ENCODE measurements at places on chromosomes 2 and 18. TPM values are rescaled to one million over a fixed set of nuclear protein-coding genes. Genes with fewer than 3 reads are reported as not detected.

DNA sequence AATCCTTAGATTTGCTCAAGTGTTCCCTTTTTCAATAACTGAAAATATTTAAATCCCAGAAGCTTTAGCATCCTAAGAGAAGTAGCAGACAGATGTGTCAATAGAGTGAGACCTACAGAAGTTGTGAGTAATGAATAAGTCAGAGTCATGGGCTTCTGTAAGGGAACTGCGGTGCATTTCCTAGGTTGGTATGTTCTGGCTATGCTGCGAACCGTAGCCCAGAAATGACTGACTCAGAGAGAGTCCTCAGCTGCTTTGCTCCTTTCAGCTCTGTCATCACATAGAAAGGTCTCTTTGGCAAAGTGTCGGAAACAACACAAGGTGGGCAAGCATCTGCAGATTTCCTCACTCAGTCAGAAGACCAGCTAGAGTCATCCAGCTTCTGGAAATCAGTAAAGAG, 297.1 kb downstream of the ARHGAP15 start:
- no peak for DNase-seq

DNA sequence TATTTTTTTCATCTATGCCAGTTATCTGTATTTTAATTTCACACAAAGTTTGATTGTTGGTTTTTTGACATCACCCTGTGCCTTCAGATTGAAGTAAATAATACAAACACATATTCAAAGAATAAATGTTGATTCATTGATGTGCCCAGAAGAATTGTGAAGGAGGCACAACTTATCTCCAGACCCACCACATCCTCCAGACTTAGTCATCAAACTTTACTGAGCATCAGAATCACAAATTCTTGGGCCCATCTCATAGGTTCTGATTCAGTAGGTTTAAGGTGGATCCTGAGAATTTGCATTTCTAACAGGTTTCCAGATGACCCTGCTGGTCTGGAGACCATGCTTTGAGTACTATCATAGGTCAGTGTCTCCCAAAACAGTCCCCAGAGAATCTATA, 82.8 kb upstream of the PIK3C3 start:
- DNase-seq = no peak

DNA sequence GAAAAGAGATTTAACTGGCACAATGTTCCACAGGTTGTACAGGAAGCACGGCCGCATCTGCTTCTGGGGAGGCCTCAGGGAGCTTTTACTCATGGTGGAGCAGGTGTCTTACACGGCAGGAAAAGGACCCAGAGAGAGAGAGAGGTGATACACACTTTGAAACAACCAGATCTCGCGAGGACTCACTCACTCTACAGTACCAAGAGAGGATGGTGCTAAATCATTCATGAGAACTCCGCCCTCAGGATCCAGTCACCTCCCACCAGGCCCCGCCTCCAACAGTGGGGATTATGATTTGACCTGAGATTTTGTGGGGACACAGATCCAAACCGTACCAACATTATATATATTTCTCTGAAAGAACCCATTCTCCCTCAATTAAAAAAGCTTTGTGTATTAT, 79.7 kb upstream of the DOCK10 start:
- DNase-seq = no peak

DNA sequence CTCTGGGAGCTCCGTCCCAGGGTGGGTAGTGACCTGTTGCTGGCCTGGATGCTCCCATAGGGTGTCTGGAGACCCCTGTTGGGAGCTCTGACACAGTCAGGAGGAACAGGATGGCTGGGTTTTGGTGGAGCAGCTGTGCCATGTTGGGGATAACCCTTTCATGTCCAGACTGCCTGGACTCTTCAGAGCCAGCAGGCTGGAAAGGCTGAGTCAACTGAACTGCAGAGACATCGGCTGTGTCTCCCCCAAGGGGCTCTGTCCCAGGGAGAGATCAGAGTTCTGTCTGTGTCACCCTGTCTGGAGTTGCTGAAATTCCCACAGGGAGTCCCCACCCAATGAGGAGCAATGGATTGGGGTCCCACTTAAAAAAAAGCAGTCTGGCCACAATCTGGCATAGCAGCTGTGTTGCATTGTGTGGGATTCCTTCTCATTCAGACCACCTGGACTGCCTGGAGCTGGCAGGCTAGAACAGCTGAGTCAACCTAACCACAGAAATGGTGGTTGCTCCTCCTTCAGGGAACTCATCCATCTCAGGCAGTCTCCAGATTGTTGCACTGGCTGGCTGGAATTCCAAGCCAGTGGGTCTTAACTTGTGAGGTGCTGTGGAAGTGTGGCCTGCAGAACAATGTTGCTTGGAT, 37.2 kb downstream of the AGPS start:
- DNase-seq = no peak

- DNase-seq = peak; percentile 82
These were observed 918 bp upstream of the NETO1 start for GRCh38 chr18:72868585-72869225.

DNA sequence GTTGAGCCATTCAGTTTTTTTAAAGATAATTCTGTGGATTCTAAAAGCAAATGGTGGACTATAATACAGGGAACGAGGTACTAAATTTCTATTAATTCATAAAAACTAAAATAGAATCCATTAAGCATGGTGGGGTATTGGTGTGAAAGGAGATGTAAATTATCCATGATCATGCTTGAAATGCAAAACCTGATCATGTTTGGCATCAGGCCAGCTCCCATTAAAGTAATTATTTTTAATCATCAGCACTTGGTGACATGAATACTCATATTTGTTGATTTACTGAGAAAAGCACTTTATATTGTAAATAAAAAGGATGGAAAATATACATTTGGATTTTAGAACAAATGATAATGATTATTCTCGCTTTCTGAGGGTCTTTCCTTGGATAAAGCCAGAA, 232.3 kb upstream of the MEIS1 start:
- DNase-seq = no peak

GRCh38 chr2:220419647-220420046, 792.2 kb downstream of the SLC4A3 start:
- no peak for DNase-seq

DNA sequence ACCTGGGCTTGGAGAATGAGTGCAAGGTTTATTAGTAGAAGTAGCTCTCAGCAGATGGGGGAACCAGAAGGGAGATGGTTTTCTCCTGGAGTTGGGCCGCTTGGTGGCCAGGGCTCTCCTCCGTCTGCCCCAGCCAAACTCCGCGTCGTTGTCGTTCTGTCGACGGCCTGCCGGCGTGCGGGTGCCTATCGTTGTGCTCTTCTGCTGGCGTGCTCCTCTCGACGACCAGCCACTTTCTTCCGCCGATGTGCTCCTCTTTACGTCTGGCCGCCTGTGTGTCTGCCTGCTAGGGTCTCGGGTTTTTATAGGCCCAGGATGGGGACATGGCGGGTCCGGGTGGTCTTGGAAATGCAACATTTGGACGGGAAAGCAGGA, 119.1 kb downstream of the BMPR2 start:
- no peak for DNase-seq

DNA sequence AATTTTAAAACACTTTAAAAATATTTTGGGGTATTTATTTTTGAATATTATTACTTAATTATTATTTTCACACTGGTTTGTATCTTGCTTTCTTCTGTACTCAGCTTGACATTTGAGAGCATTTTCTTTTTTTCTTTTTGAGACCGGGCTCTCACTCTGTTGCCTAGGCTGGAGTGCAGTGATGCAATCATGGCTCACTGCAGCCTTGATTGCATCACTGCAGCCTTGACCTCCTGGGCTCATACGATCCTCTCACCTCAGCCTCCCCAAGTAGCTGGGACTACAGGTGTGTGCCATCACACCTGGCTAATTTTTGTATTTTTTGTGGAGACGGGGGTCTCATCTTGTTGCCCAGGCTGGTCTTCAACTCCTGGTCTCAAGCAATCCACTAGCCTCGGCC, 79.9 kb upstream of the DLX2 start:
- no peak for DNase-seq

DNA sequence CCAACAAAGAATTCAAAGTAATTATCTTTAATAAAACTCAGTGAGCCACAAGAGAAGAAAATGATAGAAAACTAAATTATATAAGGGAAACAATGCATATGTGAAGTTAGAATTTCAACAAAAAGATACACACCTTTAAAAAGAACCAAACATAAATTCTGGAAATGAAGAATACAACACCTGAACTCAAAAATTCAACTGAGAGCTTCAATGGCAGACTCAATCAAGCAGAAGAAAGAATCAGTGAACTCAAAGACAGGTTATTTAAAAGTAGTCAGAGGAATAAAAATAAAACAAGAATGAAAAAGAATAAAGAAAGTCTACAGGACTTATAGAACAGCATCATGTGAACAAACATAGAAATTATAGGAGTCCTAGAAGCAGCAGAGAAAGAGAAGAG, 73.4 kb downstream of the L3MBTL4 start:
- DNase-seq = no peak

DNA sequence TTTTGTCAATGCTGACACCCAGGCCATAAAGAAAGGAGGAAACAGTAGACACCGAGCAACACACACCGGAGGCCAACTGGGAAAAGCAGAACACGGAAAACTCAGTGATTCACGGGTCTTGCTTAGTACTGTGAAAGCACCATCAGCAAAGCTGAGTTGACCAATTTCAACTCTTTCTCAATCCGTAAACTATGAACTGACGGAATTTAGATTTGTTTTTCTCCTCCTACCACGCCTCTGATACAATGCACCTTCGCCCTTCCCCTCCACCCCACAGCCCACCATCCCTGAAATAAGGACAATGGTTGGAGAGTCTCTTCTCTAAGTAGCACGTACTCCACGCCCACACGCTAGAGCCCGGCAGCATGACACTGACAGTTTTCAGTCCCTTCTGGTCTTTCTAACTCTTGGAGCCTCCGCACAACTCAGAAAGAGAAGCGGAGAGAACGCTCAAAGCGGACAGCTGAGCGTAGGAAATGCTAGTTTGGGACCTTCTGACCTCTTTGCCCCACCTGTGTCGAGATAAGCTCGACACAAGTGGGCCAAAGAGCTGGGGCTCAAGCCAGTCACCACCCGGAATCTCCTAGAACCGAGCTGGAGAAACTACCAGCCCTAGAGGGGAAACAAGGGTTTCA, 669 bp downstream of the LNPK start:
- peak; percentile 62 for DNase-seq

- DNase-seq = no peak
These were observed 200.9 kb upstream of the MEIS1 start for GRCh38 chr2:66233981-66234380.

GRCh38 chr2:151087377-151087776, 174.3 kb downstream of the RBM43 start:
- no peak for DNase-seq

GRCh38 chr18:55779691-55780585, 191.9 kb upstream of the TCF4 start:
- DNase-seq = peak; percentile 23

GRCh38 chr2:230216489-230216888, 3.3 kb downstream of the SP110 start:
- DNase-seq = no peak

GRCh38 chr18:79639072-79639829, 40.4 kb upstream of the CTDP1 start:
- no peak for DNase-seq

- DNase-seq = no peak
These were observed 67.0 kb upstream of the ITGB6 start for GRCh38 chr2:160267022-160267421.

DNA sequence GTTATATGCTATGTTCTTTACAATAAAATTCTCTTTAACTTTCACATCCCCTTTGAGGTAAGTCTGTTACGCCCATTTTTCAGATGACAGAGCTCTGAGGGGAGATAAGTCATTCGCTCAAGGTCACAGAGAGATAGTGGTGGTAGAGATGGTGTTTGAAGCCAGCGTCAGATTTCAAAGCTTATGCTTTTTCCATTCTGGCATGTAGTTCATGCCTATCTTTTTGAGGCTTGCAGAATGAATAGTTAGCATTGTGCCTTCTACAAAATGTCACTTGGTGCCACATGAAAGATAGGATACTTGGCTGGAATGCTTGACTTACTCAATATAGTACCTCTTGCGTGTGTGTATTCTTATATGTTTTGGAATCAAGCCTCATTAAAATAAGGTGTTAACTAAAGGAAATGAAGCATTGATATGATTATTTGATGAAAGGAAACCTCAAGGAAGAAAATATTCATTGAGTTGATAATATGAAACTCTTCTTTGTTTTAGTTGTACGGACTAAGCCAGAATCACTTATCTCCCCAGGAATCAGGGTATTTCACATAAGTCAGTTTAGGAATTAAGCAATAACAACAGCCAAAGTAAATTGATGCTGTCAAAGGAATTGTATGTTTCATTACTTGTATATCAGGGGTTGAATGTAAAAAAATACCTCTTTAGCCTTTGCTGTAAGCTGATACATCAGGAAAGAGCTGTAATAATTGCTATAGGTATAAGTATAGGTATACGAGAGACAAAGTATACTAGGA, 15.5 kb downstream of the SPATS2L start:
- no peak for DNase-seq

DNA sequence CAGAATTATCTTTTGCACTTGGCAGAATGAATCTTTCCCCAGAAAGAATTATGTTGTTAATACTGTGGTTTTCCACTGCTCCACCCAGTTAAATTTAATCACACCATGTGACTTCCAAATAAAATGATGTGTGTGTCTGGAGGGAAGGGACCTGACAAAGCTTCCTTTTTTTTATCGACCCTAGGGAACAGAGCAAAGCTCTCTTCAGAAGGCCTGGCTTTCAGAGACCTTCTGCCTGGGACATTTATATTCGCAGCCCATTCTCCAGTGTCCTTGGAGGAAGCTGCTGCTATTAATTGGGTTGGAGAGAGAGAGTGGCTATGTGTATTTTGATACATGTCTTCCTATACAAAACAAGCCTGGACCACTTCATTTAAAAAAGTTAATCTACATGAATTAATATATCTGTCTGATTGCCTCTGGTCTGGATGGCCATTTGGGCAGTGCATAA, 233.7 kb downstream of the PRKCE start:
- DNase-seq = no peak

DNA sequence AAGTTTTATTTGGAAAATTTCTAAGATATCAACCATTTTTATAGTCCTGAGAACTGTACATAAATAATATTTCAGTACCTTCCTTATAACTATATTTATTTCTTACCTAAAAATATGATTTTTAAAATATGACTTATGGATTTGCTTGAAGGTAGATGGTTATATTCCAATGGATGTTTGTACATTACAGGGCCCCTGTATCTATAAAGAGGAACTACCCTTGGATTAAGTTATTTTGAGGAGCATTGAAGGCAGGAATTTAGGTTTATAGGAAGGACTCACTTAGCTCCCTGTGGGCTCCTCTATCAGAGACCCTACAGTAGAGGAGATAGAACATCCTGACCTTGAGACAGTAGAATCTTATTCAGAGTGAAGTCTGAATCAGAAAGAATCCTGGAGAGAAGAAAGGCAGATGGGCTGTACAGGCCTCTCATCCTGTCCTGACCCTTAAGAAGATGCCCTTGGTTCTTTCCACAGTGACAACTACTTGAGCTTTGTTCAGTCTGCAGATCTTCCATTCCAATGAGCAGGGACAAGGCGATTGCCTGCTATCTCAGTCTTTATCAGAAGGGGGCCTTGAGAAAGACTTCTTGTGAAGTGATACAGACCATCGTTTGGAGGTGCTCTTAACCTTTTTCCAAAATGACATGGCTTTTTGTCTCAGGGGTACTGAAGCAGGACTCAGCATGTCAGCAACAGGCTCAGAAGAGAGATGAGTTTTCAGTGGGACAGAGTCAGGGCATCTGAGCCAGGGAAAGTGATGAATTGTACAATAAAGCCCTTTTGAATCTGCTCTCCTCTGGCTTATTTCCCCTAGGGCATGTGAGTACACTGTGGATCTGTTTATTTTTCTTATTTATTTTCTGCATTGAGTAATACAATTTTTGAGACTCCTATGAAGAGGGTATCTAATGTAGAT, 20.9 kb downstream of the OXER1 start:
- DNase-seq = no peak

The DSEL gene
- total RNA-seq = 10.7 TPM

The TLX2 gene
- total RNA-seq = not detected

The CD302 gene
- 109 TPM for total RNA-seq

The C2orf72 gene
- 0.84 TPM for total RNA-seq

The TFPI gene
- total RNA-seq = 282 TPM

The MTX2 gene
- total RNA-seq = 31.4 TPM

The KYNU gene
- 9.4 TPM for total RNA-seq
